ENCODE measurements at places on chromosomes 5 and 9.
A peak's percentile ranks its signal among the peaks of the same experiment; 100 is the strongest.

DNA sequence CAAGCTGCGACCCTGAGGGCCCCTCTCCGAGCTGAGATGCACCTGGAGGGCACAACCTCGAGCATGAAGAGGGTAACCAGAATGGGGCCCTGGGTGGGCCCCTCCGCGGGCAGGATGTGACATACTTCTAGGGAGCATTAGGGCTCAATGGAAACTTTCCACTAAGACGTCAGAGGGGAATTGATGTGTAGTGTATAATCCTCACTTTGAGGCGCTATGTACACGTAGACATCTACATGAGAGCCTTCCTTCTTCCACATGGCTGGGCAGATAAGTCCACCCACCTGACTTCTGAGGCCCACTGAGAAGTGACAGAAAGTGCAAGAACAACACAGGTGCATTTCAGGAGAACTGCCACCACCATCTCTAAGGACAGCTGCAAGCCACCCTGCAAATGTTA, 61.0 kb downstream of the DAP start:
- DNase-seq: no peak

GRCh38 chr9:121275781-121276658, 8.1 kb downstream of the GSN start:
- no peak for DNase-seq

DNA sequence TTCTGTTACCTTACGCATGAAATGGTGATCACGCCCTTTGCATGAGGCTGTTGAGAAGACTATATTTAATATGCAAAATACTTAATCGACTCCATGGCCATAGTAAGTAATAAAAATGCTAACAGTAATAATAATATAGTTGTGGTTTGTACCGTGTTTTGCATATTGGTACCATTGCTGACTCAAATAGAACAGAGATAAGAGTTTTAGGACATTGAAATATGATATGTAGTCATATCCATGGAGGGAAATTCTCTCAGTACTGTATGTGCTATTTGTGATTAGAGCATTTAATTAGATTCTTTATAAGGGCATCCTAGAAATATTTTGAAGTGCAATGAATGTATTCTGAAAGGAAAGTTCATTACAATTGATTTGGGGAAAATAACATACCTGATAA, 41.9 kb downstream of the CFAP90 start:
- no peak for DNase-seq

GRCh38 chr9:135437259-135437658, 42.3 kb upstream of the PPP1R26 start:
- no peak for DNase-seq

DNA sequence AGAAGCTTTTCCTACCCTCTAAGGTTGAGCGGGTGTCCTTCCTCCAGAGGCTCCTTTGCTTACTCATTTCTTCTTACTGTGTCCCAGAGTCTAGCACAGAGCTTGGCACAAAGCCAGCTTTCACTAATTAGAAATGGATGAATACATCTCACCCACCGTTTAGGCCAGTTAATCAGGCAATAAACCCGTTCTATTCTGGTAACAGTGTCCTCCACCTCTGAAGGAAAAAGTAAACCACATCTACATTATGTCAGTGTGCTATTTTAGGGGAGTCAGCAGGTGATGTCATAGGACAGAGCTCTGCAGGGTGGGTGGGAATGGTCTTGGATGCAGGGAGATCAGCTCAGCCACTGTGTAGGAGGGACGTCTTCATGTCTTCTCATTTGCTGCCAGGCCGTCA, 109.2 kb downstream of the OSTF1 start:
- no peak for DNase-seq

DNA sequence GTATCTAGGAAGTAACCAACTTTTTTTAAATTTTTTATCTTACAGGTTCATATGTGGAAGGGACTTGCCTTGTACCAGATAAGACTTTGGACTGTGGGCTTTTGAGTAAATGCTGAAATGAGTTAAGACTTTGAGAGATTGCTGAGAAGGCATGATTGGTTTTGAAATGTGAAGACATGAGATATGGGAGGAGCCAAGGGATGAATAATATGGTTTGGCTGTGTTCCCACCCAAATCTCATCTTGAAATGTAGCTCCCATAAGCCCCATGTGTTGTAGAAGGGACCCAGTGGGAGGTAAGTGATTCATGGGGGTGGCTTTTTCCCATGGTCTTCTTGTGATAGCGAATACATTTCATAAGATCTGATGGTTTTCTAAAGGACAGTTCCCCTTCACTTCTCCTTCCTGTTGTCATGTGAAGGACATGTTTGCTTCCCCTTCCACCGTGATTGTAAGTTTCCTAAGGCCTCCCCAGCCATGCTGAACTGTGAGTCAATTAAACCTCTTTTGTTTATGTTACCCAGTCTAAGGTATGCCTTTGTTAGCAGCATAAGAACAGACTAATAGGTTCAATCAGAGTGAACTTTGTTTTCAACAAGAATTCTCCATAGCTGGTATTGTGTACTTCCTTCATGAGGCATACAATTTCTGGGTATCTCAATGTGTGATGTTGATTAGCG, 535.6 kb upstream of the MEF2C start:
- no peak for DNase-seq

- DNase-seq: no peak
These were observed 29.6 kb upstream of the ASS1 start for GRCh38 chr9:130414910-130415746.

DNA sequence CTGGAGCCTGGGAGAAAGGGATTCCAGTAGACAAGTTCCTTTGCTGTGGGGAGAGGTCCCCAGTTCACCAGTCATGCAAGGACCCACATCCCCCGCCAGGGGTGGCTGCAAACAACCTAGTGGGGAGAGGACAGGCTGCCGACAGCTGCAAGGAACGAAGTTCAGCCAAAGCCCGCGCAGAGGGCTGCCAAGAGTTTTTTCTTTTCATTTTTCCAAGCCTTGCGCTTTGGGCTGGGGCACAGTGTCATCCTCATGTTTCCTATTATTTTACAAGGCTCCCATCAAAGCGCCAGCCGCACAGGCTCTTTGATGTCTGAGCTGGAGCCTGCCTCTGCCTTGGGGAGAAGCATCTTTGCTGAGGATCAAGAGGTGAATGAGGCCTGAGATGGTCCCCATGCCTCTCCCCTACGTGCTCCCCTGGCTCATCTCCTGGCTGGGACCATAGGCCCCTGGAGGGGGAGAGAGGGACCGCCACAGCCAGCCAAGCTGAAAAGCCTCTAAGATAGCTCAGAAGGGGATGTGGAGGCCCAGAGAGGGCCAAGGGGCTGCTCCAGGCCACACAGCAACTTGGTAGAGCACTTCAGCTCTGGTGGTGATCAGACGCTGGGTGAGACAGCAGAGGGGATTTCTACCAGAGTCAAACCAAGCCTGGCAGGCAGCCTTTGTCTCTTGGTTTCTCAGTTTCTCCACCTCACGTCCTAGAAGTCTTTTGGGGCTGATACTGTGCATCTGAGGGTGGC, 50.4 kb upstream of the SYNPO start:
- peak; percentile 56 for DNase-seq

DNA sequence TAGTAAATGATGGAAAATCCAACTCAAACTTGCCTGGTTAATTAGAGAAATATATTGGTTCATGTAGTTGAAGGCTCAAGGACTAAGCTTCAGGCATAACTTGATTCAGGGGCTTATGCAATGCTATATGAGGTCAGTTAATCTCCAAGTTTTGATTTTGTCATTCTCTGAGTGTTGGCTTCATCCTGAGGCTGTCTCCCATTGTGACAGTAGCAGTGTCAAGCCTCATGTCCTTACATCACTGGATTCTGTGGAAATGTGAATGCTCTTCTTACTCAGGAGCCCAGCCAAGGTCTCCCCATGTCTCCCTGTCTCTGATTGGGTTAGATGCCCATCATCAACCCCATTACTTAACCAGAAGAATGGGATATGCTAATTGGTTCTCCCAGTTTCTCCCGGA, 44.4 kb upstream of the SNX2 start:
- no peak for DNase-seq

DNA sequence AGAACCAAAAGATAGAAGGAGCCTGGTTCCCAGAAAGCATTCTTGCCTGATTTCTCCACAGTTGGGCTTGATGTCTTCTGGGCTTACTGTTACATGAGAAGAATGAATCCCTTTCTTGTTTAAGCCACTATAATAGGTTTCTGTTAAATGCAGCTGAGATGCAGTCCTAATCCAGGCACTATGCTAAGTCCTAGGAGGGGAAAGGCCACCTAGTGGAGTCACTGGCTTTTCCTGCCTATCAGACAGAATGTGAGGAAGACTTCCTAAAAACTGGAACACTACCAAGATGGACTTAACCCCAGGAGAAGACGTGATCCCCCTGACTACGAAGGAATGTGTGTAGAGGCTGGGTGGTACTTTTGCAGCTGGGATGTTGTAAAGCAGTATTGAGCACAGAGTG, 34.3 kb upstream of the FSD1L start:
- no peak for DNase-seq

DNA sequence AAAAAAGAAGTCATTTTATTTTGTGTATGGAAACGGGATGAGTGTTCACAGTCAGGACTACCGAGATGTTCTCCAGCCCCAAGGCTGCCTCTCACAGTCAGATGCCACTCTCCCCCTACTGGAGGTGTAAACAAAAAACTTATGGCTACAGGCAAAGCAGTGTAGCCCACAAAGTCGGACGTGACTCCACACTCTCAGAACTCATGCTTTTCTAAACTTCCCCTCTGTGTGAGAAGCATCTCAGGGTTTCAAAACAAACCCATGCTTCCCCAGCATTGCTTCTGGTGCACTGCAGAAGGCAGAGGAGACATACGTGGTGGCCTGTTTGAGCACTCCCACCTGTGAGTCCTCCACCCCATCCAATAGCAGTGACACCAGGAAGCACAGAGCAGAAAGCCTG, 580.3 kb downstream of the BNC2 start:
- DNase-seq: no peak

GRCh38 chr5:14767735-14768507, 103.4 kb downstream of the OTULIN start:
- DNase-seq: no peak

- no peak for DNase-seq
These were observed 93.9 kb downstream of the YTHDC2 start for GRCh38 chr5:113607361-113607760.

GRCh38 chr5:14270209-14270702, 127.1 kb downstream of the TRIO start:
- DNase-seq: peak; percentile 86

GRCh38 chr9:26723486-26723885, 169.1 kb downstream of the CAAP1 start:
- DNase-seq: peak; percentile 77

DNA sequence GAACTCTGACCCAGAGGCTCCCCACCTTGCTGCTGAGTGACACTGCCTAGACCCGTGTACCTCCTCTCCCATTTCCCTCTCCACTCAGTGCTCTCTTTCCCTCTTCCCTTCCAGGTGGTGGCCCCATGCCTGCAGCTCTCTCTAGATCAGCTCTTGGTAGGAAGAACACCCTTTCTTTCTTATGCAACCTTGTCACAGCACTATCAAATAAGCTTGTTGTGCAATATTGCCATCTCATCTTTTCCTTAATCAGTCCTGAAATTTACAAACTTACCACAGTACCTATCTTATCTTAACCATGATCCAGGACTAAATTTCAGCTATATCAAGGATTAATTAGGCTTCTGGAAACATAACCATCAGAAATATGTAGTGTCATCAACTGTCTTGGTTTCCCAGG, 88.6 kb downstream of the ZFAND5 start:
- DNase-seq: no peak

DNA sequence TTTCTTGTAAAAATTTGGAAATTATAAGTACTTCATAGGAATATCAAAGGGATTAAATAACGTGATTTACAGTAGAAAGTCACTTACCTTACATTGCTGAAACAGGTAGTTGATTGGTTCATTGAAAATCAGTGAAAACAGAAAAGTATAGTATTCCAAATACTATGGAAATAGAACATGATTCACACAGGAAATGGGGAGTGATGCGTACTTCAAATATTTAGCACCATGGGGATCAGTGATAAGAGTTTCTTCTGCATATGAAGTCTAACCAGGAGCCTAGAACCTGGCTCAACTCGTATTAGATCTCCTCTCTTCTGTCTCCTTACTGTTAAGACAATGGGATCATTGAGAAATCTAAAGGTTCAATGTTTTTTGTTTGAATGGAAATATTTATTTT, 133.3 kb downstream of the FAM174A start:
- DNase-seq: no peak

GRCh38 chr9:126514037-126514821, 99.5 kb upstream of the LMX1B start:
- peak; percentile 15 for DNase-seq

GRCh38 chr5:130541617-130542221, 623.3 kb downstream of the HINT1 start:
- DNase-seq: no peak

DNA sequence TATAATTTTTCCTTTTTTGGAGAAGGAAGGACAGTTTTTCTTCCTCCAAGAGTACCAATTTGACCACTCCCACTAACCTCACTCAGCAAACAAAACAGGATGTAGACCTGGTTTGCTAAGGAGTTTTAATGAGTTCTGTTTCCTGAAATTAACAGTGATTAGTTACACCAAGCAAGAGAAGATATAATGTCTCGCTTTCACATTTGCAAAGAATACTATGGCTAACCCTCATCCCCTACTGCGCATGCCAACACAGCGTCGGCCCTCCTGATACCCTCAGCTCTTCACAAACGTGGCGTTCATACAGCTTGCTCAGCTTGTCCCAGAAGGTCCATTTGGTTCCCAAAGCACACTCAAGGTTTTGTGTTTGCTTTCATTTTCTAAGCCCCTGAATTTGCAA, 41.9 kb upstream of the IPPK start:
- no peak for DNase-seq

DNA sequence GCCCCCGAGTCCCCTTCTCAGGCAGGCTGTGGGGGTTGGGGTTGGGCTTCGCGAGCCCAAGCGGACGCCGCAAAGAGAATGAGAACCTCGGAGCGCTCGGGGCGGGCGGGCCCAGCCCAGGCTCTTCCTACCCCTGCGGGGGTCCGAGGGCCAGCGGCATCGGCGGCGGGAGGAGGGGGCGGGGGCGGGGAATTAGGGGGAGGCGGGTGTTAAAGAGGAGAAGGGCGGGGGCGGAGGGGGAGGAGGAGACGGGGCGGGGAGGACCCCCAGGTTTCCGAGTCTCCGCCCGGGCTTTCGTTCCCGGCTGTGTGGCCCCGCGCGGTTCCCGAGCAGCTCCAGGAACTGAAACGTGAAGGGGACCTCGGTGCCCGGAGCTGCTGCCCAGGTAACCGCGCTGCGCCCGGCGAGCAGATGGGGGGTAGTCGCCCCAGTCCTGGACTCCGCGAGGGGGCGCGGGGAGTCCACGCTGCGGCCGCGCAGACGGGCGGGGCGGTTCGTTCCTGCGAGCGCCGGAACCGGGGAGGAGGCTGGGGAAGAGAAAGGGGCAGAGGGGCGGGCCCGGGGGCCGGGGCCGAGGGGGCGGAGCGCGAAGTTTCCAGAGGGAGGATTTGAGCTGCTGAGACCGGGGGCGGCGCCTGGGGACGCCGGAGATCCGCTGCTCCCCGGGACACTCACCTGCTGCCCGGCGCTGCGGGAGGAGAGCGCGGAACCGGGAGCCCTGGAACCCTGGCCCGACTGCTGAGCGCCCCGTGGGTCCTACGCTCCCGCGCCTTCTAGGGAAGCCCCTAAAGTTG, 38.4 kb upstream of the PLEKHG4B start:
- peak; percentile 78 for DNase-seq

Measured in NCI-H1694 treated with DMSO at 0.1 percent for 48 hours (cell line).